IPS DF 19.7 (cell line): ENCODE measurements at places on chromosomes 12 and 14.

GRCh38 chr14:88551094-88551870, 3.5 kb downstream of the PTPN21 start:
- DNase-seq = no peak

GRCh38 chr14:105866841-105867321, 340.5 kb downstream of the TMEM121 start:
- no peak for DNase-seq

DNA sequence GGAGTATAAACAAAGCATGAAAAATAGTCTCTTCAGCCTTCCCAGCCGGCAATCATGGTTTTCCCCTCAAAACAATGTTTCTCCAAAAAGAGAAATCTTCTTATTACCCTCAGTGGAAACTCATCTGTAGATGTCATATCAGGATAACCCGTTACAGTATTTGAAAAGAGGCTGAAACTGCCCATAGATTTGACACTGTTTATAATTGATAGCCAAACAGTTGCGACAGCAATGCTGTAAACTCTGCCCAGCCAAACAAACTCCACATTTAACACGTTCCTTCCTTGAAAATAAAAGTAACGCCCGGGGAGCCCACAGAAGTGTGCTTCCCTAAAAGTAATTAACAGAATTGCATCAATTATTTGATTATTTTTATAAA, 201.3 kb upstream of the FOXN3 start:
- DNase-seq = no peak

- DNase-seq = no peak
Measured at GRCh38 chr14:57378661-57379060, 11.7 kb upstream of the NAA30 start.

- no peak for DNase-seq
Measured at GRCh38 chr12:70154960-70155589, 88.2 kb upstream of the CNOT2 start.

DNA sequence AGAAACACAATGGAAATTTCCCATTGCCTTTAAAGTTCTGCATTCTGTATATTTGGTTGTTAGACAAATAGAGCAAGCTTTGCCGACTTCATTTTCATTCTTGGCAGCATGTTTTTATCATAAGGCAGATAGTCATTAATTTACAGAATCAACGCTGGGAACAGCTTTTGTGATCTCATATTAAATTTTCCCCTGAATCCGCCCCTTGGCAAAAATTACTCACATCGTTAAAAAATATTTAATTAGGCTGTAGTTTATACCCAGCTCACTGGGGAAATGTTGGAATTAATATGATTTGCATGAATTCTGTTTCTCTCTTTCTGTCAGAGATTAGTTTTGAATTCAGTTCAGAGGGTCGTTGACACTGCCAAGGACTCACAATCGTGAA, 297.6 kb downstream of the EGLN3 start:
- no peak for DNase-seq

DNA sequence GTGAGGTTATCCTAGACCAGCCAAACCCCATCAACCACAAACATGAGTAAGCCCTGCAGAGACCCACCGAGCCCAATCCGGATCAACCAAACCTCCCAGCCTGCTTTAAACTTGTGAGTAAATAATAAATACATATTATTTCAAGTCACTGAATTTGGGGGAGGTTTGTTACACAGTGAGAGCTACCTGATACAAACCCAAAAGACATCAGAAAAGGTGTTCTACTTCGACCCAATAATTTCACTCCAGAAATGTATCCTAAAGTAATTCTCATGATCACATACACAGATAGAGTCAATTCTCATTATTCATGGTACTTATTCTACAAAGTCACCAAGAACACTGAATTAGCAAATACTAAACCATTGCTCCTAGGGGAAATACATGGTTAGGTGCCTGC, 16.2 kb upstream of the CORO1C start:
- DNase-seq = no peak

DNA sequence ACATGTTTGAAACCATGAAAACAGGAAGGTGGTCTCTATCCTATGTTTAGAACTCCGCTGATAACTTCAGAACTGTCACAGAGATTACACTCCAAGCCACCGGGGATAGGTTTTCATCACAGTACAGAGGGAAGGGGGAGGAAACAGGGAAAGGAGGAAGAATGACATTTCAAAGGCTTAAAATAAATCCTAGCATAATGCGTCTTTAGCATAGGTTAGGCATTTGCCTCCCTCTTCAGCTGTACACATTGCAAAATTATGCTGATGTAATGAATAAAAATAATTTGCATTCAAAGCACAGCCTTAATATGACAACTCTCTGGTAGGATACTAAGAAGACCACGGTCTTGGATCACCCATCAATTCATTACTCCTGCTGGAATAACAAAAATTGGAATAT, 54.3 kb upstream of the PYGL start:
- no peak for DNase-seq
